Activated naive CD4-positive, alpha-beta T cell treated with Interleukin-2 at 50 U/mL for 16 hours (primary cell): ENCODE measurements at places on chromosomes 11 and 22.

- DNase-seq: no peak
Measured at GRCh38 chr11:32586576-32587190, 3.1 kb downstream of the EIF3M start.

GRCh38 chr11:133697161-133697560 is 148.2 kb downstream of the SPATA19 start:
- no peak for DNase-seq

DNA sequence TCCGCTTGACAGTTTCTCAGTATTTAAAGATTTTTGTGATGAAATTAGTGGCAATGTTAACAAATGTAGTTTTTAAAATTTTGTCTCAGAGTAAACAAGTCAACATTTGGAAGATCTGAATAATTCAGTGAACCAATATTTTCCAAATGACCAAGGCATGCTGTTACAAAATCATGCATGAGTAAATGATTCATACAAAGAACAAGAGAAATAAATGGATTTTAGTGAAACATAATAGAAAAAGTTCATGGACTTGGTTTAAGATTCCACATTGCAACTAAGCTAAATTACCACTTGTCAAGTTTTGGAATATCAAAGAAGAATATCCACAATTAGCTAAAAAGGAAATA is 125.7 kb upstream of the SNX19 start:
- no peak for DNase-seq

DNA sequence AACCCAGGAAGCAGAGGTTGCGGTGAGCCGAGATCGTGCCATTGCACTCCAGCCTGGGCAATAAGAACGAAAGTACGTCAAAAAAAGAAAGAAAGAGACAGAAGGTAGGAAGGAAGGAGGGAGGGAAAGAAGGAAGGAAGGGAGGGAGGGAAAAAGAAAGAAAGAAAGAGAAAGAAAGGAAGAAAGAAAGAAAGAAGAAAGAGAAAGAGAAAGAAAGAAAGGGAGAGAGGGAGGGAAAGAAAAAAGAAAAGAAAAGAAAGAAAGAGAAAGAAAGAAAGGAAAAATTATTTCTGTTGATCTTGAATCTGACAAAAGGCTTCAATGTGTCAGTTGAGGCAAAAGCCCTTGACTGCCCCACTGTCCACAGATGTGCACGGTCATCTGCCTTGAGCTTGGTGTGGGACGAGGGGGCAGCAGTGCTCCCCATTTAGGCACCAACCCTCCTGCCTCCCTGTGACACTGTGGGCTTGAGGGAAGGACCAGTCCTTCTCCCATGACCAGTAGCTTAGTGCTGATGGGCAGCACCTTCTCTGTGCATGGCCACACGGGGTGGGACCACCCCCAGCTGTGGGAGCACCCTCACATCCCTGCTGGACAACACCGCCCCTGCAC is 24.4 kb downstream of the KCTD17 start:
- no peak for DNase-seq

- DNase-seq: no peak
Measured at GRCh38 chr11:105577641-105578040, 32.2 kb upstream of the GRIA4 start.

- no peak for DNase-seq
Measured at GRCh38 chr22:41909310-41910049, 5.4 kb downstream of the SHISA8 start.

DNA sequence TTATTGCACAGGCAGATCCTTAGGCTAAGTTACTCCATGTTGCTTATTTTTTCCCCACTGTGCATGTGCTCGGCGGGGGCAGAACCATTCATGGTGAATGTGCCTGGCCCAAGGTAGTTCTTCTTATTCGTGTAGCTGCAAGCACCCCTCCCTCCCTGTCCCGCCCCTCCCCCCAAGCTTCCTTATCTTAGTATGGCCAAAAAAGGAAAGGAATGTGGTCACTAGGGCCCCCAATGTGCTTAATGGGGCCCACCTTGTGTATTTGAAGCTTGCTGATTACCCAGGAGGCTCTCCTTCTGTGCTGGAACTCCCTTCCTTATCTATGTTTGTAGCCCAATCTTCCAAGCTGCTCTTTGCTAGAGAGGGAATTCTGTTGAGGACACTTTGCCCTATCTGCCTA is 1259.7 kb upstream of the RAG2 start:
- DNase-seq: no peak

GRCh38 chr11:126890561-126890960 is 110.0 kb downstream of the KIRREL3 start:
- no peak for DNase-seq

GRCh38 chr11:11620173-11620920 is 1.5 kb downstream of the GALNT18 start:
- no peak for DNase-seq

- DNase-seq: no peak
Measured at GRCh38 chr22:40027191-40028097, 32.7 kb downstream of the FAM83F start.

GRCh38 chr11:11265994-11266606 is 87.0 kb downstream of the CSNK2A3 start:
- DNase-seq: peak; percentile 66

GRCh38 chr11:103358251-103358650 is 249.0 kb downstream of the DYNC2H1 start:
- DNase-seq: no peak

DNA sequence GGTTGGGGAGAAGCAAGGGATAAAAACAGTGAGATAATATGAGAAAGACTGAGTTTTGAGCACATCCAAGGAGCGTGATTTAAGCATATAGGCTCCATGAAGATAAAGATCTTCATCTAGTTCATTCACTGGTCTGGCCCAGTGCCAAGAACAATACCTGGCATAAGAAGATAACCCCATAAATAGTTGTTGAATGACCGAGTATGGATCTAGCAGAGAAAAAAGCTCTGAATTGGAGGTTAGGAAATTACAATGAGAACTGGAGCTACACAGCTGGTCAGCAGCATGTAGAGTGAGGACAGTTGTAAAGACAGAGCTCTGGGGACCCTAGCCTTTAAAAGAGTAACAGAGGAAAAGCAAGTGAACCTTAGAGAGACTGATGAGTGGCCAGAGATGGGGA is 33.0 kb upstream of the PAK1 start:
- DNase-seq: no peak

DNA sequence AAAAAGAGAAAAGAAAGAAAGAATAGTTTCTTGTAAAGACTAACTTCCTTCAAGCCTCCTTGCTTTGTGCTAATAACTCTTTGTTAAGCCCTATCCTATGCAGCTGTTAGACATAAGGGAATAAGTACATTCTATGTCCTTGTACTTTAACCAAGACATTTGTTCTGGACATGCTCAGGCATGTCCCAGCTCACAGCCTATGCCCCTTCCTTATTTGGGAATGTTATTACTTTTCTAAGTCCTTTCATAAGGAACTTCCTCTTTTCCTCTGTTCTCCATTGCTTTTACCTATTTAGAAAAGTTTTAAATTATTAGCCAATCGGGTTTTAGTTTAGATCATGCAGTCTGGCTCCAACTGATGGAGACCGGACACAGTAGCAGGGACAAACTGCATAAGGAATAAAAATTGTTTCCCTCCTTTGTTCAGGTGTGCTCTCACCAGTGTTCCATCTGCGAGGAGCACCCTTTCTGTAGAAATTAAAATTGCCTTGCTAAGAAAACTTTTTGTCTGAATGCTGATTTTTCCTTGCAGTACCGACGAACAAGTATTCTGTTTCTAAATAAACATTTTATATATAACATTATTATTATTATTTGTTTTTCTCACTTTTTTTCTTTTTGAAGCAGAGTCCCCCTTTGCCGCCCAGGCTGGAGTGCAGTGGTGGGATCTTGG is 21.6 kb upstream of the SPINDOC start:
- DNase-seq: no peak

GRCh38 chr11:111986589-111986988 is 38.6 kb upstream of the DLAT start:
- no peak for DNase-seq

DNA sequence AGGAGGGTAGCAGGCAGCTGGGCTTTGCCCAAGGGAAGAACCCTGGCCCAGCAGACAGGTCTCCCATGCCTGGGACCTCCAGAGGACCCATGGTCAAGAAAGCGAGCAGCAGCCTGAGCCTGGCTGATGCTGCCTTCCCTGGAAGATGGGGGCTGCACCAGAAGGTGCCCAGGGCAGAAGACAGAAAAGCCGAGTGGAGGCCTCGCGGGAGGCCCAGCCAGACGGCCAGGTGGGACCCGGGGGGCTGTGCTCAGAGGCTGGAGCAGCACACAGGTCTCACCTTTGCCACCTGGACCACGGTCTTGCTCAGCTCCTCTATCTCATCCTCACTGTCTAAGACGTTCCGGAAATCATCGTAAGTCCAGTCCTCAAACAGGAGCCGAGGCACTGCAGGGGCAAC is 10.9 kb downstream of the CHID1 start:
- no peak for DNase-seq

DNA sequence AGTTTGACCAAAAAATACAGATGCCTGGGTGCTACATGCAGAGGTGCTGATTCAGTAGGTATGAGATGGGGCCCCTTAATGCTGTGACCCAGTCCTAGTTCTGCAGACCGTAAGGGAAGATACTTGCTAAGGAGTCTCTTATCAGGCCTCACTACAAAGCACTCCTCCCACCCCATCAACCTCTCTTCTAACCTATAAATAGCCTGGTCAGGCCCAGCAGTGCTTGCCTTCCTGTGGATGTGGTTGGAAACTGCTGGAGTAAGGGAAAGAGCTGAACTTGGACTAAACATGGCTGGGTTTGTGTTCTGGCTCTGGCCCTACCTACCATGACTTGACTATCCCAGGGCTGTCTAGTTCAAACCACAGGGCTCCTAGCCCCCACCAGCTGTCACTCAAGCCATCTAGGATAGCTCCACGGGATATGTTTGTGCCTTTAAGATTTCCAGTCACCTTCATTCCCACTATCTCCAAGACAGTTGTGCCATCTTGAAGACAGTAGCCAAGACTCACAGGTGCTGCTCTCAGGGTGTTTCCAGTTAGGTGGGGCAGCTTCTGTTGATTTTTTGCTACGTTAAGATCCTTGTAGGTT is 9.5 kb upstream of the DKK3 start:
- no peak for DNase-seq

GRCh38 chr22:27638329-27639233 is 163.0 kb downstream of the MN1 start:
- DNase-seq: no peak

- peak; percentile 61 for DNase-seq
Measured at GRCh38 chr11:120168960-120169681, 31.2 kb upstream of the TRIM29 start.

DNA sequence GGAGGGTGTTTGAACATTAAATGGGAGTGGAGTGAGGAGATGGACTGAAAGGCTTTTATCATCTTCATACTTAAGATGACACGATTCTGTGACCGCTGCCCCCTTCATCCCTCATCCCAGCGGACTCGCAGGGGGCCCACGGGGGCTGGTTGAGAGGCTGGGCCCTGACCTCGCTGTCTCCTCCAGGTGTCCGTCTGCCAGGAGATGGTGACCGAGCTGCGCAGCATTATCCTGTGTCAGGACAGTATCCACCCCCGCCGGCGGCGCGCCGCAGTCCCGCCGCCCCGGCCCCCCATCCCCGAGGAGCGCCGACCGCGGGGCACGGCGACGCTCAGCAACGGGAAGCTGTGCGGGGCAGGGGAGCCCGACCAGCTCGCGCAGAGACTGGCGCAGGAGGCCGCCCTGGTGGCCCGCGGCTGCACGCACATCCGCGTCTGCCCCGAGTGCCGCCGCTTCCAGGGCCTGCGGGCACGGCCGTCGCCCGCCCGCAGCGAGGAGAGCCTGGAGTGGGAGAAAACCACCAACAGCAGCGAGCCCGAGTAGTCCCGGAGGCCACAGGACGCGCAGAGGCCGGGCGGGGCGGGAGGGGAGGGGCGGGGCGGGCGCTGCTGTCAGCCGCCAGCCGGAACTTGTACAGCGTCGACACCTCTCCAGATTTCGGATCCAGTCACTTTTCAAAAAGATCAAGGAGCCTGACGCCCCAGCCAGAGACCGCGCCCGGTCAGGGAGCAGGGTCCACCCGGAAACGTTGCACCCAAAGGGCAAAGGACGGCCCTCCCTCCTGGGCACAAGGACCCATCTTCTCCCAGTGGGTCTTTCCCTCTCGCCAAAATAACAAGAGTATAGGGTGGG is 38.0 kb upstream of the TBCEL start:
- peak; percentile 19 for DNase-seq

DNA sequence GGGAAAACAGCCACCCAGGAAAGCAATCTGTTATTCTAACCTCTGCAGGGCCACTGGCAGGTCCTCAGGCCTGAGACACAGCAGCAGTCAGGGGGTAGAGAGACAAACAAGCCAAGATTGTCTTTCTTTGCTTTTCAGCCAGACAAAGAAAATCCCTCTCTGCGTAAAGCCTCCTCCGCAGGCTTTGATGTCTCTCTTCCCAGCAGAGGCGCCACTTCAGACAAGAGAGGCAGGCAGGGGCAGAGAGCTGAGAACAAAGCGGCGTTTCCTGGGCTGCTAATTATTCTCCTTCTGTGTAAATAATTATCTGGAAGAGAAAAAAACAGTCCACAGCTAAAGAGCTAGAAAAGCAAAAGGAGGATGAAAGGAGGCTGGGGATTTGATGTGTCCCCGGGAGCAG is 102.7 kb upstream of the SEZ6L start:
- DNase-seq: no peak

GRCh38 chr11:78354408-78355308 is 63.0 kb downstream of the GAB2 start:
- DNase-seq: no peak

DNA sequence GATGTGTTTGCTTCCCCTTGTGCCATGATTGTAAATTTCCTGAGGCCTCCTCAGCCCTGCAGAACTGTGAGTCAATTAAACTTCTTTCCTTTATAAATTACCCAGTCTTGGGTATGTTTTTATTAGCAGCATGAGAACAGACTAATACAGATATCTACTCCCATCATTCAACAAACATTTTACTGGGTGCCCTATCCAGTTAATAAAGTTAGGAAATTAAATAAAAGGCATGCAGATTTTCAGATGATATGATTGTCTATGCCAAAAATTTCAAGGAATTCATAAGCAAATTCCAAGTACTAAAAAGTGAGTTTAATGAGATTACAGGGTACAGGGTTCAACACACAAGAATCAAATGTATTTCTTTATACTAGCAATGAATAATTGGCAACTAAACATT is 33.5 kb upstream of the LIN7C start:
- DNase-seq: no peak

GRCh38 chr11:22337596-22338485 is at the start of gene SLC17A6:
SLC17A6 (plus strand) TSS chr11:22338381; CDS start chr11:22338534, 153 bp downstream.
- no peak for DNase-seq

GRCh38 chr11:113773092-113773415 is 438 bp downstream of the ZW10 start:
- DNase-seq: no peak

DNA sequence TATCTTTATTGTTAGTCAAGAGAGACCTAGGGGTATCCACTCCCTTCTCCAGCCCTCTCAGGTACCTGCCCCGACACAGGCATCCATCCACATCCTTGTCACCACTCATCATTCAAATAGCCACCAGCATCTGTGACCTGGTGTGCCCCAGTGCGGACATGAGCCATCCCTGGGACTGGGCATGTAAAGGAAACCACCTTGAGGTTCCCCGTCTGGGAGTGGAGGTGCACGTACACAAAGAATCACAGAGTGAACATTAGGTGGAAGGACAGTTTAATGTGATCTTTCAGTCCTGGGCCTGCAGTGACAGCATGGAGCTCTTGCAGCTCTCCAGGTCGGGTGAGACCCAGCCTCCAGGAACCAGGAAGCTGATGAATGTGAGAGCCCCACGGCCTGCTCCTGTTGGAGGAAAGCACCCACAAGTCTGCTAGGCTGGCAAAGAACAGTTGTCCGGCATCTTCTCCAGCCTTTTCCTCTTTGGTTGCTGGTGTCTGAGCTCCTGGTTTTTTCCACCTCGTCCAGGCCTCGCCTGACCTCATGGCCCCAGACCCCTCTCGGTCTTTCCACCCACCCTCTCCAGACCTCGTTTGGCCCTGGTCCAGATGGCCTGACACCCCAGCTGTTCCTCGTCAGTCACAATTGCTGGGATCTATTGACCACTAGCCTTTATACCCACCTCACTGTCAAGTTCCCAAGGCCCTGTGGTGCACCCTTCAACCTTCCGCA is 16.5 kb downstream of the PSMD13 start:
- no peak for DNase-seq
